T47D (cell line): ENCODE measurements at places on chromosomes 2 and 18.
A peak's percentile ranks its signal among the peaks of the same experiment; 100 is the strongest.

- DNase-seq = no peak
These were observed 13.9 kb downstream of the STON1 start for GRCh38 chr2:48543895-48544294.

- no peak for DNase-seq
These were observed 1664.6 kb upstream of the CELF4 start for GRCh38 chr18:39230086-39230803.

DNA sequence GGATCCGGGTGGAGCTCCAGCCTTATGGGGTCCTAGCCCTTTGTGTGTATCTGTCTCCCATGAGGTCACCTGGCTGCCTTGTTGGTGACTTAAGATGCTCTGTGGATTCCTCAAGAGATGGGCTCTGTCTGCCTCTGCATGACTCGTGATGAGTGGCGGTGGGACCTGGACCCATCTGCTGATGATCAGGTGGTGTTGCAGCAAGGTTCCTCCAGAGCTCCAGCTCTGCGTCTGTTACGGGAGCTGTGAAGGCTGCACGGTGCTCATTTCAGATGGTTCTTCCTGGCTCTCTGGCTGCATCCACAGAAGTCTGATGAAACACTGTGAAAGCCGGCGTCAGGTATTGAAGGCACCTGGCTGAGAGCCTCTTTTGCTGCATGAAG is 2.4 kb downstream of the AGAP1 start:
- DNase-seq = no peak

GRCh38 chr18:79864006-79864725 is 66.4 kb downstream of the KCNG2 start:
- DNase-seq = no peak

DNA sequence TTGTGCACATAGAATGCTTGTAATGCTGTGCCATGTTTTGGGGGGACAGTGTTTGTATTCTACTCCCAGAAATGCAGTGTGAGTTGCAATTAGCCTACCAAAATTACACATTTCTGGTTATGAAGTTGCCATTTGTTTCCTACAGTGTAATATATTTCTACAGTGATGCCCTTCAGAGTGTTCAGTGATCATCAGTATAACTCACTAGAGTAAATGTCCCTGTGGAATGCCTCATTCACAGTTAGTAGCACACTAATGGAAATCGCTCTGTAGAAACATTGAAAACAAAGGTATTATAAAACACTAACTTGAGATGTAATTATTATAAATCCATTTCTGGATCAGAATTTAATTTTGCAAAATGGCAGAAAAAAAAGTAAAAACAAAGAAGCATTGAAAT is 498.7 kb downstream of the PTPRM start:
- DNase-seq = no peak

DNA sequence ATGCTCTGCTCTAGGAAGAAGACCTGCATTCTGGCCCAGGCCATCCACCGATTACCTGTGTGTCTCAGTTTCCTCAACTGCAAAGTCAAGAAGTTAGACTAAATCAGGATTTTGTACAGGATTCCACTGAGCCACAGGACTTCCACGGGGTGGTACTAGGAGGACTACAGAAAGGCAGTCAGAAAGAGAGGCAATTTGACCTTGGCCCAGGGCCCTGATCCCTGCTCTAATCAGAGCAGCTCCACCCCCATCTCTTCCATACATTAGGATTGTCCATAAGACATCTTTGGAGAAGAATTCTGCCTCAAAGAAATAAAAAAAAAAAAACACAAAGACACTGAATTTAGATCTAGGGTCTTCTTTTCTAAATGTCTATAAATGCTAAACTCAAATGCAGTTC is 52.8 kb upstream of the TSPYL6 start:
- no peak for DNase-seq

GRCh38 chr18:73479477-73479876 is 611.7 kb upstream of the NETO1 start:
- no peak for DNase-seq

GRCh38 chr18:28062443-28062842 is 114.5 kb downstream of the CDH2 start:
- DNase-seq = no peak

- no peak for DNase-seq
These were observed 10.7 kb downstream of the ZAP70 start for GRCh38 chr2:97724073-97724410.

DNA sequence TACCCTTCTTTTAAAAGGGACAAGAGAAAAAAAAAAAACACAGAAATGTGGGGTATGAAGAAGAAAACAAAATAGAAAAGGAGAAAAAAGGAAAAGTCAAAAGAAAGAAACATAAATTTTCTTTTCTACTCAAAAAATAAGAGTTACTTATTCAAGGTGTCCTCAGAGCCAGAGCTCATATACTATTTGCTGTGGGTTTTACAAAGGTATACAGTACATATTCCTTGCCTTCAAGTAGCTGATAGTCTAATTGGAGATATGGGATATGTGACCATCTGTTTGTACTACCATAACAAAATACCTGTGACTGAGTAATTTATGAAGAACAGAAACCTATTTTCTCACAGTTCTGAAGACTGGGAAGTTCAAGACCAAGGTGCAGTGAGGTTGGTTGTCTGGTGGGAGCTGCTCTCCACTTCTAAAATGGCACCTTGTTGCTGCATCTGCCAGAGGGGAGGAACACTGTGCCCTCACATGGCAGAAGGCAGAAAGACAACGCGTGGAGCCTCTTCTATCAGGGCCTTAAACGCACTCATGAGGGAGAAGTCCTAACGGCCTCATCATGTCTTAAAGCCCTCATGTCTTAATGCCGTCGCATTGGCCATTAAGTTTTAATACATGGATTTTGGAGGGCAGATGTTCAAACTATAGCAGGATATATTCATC is 33.9 kb downstream of the NBAS start:
- no peak for DNase-seq

GRCh38 chr2:57022496-57022895 is 838.7 kb downstream of the CCDC85A start:
- no peak for DNase-seq

DNA sequence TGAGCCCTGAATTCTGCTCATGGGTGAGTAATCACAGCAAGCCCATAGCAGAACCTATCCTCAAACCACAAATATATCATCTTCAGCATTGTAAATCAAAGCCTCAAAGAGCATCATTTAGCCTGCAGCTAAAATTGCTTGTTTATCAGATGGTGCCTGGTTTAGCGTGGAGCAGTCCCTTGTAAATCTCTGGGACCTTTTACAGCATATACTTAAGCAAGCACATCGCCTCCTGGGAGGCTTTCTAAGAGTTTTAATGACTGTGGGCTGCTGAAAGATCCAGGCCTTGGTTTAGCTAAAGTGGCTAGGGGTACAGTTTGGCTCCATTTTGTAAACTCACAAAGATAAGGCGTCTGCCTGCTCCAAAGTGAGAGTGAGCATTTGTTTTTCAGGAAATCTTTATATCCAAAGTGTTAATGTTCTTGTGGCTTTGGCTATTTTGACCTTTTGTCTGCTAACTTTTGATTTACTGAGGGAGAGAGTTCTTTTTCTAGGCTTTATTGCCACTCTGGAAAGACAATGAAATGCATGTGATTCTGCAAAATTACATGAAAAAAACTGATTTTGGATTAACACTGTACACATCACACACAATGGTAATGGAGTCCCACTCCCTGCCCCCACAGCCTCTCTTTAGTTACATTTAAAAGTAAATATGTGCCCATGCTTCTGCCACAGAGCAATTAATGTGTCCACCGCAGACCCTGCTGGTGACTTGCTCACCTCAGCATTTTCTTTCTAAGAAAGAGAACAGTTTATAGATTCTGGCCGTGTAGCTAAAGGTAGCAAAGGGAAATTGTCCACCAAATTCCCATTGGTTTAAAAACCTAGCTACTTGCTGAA is 194.8 kb downstream of the LNPK start:
- no peak for DNase-seq

GRCh38 chr2:150513647-150514046 is 26.2 kb upstream of the RND3 start:
- DNase-seq = no peak

GRCh38 chr2:127270663-127271062 is 23.3 kb downstream of the ERCC3 start:
- DNase-seq = no peak

DNA sequence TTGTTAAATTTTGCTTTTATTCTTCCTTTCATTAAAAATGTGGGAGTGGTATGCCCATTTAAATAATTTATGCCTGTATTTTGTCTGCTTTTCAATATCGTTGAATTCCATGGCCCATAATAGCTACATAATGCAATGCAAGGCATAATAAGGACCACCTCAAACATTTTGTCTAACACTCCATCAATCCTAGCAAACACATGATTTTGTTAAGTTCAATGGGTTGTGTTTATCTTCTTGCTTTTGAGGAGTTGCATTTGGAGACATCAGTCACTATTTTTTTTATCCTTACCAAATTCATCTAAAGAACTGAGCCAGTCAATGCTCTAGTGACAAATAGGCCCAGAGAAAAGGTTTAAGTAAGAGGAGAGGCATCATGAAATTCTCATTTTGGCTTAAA is 145.5 kb downstream of the ZNF385B start:
- no peak for DNase-seq

GRCh38 chr2:98123286-98123685 is 36.3 kb downstream of the VWA3B start:
- no peak for DNase-seq

DNA sequence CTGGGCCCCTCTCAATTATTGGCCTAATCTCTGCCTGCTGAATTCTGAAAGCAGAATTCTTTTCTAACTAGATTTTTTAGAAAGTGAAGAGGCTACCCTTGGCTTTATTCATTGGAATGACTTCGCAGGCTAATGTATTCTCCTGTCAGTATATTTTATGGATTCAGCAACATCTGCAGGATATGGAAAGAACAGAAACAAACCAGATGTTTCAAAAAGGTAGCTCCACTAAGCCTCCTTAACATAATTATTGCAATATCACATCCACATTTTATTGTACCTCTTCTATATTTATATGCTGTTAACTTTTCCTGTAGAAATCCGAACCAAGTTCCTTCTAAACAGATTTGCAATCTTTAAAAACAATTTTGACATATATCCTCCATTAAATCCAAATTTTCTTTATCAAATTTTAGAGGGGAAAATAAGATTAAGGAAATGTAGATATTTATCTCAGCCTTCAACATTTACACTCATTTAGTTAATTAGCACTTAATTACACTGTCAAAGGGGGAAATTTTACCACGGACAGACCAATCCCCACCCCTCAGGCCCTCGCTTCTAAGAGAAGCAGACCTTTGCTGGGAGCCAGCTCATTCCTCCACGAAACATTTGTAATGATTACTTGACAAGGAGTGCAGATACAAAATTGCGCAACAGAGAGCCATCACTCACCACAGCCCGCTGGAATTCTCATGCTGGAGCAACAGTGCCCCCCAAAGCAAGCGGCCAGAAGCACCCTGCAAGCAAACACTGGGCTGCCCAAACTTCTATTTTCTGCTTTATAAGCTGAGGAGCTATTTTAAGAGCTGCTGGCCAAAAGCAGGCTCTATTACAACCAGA is 253.4 kb downstream of the ETAA1 start:
- DNase-seq = no peak

GRCh38 chr2:178514664-178515063 is 34.4 kb downstream of the PLEKHA3 start:
- DNase-seq = no peak

- DNase-seq = no peak
These were observed 17.1 kb downstream of the RNF144A start for GRCh38 chr2:6934345-6934744.

- DNase-seq = no peak
These were observed 294.3 kb downstream of the PTGR3 start for GRCh38 chr18:74914648-74915047.

- DNase-seq = peak; percentile 47
These were observed 37.4 kb downstream of the AFF3 start for GRCh38 chr2:100104718-100105677.

- DNase-seq = no peak
These were observed 77.8 kb upstream of the ZNF397 start for GRCh38 chr18:35163014-35163539.

GRCh38 chr18:80200932-80201672 is 46.2 kb downstream of the PARD6G start:
- DNase-seq = no peak

DNA sequence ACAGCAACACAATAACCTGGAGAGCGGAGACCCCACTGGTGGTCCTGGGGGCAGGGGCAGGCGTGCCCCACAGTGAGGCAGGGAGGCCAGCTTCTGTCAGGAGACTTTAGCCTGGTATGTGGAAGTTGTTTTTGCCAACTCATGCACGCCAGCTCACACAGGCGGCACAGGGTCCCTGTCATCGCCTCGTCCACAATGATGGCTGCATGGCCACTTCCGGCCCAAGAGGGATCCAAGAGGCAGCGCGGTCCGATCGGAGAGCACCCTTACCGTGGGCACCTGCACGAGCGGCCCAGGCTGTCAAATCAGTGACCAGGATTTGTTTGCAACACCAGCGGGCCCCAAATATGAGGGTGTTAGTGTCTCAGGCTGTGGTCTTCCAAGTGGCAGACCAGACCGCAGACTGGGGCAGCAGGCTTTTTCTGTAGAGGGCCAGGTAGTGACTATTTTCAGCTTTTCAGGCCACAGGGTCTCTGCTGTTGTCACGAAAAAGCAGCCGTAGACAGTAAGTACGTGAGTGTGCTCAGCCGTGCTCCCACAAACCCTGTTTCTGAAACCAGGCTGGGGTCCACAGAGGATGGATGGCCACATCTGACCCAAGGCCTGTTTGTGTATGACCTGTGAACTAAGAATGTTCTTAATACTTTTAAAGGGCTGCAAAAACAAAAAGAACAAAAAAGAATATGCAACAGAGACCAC is 21.2 kb downstream of the SNED1 start:
- DNase-seq = no peak

DNA sequence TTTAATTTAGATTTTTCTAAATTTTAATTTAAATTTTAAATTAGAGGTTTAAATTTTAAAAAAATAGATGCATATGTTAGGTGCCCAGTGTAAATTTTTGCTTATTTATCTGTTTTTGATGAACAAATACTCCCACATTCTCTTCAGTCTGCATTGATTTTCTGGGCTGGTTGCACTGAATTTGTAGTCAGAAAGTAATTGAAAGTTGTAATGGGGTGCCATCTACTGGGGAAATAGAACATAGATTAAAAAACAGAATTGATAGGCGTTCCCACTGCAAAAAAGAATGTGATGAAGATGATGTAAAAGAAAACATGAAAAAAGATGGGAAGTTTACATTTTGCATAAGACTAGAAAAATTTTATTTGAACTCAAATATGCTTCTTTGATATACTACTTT is 51.7 kb upstream of the CCDC85A start:
- peak; percentile 11 for DNase-seq

- no peak for DNase-seq
These were observed 110.7 kb downstream of the RAB3GAP1 start for GRCh38 chr2:135162786-135163185.

DNA sequence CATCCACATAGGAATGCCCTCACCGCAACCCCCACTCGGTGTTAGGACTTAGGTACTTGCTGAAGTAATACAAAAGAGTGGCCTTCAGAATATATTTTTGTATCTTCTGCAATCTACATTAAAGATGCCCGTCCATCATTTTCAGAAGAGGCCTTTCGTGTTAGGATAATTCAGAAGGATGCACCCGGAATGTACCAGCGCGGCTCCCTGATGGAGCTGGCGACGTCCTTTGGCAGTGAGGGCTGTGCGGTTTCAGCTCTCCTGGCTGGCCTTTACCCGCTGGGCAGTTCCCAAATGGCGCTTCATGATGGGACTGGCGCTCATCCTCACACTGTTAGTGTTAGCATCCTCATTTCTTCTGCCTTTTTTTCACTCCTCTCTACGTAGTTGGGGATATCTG is 15.3 kb downstream of the TWIST2 start:
- no peak for DNase-seq
